Stimulated activated CD4-positive, alpha-beta T cell treated with anti-CD3 and anti-CD28 coated beads, Interleukin-15, amount 100 ng/mL, for 24 hours (primary cell): ENCODE measurements at places on chromosomes 5 and 9.

DNA sequence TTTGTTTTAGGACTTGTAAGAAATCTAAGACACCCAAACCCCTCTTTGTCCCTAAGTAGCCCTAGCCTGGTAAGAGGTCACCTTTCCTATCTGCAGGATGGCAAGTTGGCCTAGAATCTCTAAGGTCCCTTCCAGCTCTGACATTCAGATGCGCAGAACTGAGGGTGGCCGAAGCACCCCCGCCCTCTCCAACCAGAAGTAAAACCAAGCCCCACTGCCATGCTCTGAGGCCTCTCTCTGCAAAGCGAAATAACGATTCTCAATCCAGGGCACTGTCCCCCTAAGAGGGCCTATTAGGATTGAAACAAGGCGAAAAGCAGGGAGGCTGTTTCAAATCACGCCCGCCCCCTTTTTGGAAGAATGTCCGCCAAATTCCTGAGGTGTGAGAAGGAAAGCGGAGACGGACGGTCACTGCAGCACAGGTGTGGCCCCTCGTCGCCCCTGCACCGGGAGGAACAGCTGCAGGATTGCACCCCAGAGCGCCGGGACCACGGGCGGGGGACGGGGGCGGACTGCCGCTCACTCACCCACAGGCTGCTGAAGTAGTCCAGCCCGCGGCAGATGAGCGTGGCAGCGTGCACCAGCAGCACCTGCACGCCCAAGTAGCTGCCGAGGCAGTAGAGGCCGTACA lies 824 bp downstream of the TMEM245 start:
- no peak for DNase-seq

DNA sequence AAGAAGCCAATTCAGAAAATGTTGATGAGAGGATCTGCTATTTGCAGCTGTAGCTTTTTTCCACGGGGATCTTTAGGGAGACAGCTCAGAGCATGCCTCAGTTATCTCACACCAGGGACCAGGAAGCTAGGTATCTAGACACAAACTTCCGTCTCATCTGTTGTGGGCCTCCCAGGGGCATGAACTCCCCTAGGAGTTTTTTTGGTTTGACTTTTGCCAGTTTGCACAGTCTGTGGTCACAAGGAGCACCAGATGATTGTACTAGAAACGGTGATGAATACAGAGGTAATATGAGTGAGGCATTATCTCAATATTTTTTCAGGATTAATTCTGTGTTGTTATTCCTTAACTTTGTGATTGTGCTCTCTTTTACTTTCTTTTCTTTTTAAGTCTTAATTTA lies 533.2 kb upstream of the SEMA6A start:
- no peak for DNase-seq

- DNase-seq = no peak
These were observed 20.9 kb downstream of the KLHL3 start for GRCh38 chr5:137714946-137715345.

DNA sequence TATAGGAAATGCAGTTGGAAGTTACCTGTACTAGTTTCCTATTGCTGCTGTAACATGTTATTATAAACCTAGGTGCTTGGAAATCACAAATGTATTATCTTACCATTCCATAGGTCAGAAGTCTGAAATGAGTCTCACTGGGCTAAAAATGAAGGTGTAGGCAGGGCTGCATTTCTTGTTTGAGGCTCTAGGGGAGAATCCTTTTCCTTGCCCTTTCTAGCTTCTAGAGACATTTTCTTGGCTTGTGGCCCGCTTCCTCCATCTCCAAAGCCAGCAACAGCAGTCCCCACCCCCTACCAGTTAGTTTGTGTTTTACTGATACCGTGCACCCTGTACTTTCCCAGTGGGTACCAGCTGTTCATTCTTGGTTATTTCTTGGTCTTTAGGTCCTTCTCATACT lies 153.3 kb downstream of the SLF1 start:
- DNase-seq = no peak

DNA sequence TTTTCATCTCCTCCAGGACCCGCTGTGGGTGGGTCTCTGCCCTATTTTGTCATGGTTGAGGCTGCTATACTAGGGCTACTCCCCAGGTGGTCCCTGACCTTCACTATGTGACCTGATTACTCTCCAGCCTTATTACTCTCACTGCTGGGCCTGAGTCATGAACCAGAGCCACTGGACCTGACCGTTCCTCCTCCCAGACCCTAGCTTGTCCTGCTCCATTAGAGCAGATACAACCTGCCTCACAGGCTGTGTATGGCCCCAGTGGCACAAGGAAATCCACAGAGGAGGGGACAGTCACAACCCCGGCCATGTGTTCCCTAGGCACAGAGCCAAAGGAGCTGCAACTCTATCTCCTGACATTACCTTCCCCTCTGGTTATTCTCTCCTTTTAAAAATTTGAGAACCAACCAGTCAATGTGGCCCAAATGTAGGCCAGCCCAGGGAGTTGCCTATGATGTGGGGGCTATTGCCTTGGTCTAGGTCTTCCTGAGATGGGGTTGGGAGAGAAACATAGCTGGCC lies 96.0 kb upstream of the FSTL4 start:
- no peak for DNase-seq

- no peak for DNase-seq
These were observed 49.6 kb downstream of the EPB41L4B start for GRCh38 chr9:109270971-109271925.

DNA sequence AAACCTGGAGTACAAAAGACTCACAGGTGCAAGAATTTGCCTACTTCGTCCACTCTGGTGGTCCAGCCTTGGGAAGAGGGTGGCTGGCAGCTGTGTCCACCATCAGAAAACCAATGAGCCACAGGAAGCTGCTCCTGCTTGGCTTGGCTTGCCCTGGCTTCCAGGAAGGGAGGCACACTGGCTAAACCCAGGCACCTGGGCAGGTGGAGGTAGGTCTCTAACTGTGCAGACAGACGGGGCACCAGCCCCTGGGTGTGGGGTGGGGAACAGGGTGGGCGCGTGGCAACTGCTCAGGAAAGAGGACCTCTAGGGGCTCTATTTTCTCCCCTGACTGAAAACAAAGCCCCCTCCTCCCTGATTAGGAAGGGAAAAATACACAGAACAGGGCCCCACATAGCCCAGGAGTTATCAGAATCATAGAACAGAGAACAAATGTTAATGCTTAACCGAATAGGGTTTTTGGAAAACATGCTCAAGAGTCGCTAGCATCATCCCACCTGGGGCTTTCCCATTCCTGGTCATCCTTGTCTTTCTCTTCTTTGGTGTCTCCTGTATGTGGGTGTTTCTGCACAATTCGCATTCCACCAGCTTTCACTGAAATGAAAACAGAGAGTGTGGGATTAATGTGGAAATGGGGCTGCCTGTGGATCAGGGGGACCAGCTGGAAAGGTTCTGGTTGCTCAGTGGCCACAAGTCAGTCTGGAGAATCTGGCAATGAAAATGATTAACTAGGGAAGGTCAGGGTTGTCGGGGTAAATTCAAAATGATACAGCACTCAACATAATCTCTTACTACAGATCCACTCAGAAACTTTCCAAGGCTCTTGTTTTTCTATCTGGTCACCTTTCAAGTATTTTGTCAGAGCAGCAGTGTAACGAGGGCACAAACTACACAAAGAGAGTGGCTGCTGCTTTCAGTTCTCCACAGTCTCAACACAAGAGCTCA lies 13.1 kb downstream of the DAP start:
- no peak for DNase-seq

DNA sequence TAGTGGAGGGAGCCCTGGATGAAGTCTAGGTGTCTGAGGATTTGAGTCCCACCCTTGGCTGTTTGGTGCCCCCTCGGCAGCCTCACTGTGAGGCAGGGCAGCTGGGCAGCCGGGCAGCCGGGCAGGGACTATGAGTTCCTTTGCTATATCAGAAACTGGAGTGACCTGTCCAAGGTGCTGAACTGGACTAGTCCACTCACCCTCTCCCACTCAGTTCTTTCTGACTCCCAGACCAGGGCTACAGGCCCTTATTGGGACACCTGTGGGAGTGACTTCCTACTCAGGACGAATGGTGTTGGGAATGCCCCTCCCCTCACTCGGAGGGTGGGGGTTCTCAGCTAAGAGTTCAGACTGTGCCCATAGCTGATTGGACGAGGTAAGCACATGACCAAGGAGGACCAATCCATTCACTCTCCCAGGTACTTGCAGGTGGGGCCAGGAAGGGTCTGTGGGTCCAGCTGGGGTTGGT lies 34.1 kb upstream of the RAPGEF1 start:
- DNase-seq = peak; percentile 37

DNA sequence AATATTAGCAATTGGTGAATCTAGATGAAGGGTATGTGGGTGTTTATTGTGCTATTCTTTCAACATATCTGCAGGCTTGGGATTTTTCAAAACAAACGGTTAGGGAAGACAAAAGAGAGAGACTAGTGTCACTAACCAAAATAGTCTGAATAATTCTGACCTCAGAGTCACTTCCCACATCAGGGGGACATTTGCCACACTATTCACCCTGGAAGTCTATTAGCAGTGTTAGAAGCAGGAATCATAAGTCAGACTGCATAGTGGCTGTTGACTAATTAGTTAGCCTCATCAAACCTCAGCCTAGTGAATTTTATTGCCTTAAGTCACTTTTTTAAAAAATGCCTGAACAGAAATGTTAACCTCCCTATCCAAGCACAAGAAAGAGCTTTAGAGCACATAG lies 169.2 kb upstream of the RGMB start:
- DNase-seq = no peak

DNA sequence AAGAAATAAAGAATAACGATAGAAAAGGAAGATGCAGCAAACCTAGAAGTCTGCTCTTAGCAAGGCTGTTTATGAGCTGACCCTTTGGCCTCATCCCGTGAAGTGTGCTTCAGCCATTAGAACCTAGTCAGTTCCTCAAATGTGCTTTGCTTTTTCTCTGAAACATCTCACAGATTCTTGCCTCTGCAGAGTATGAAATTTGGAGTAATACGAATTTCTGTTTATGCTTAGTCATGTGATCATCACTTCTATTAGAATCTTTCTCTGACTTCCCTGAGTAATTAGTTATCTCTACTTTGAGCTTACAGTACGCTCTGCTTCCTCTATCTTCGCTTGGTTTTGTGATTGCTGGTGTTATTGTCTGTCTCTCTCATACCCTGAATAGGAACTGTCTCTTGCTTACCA lies 11.3 kb downstream of the CYSTM1 start:
- no peak for DNase-seq

DNA sequence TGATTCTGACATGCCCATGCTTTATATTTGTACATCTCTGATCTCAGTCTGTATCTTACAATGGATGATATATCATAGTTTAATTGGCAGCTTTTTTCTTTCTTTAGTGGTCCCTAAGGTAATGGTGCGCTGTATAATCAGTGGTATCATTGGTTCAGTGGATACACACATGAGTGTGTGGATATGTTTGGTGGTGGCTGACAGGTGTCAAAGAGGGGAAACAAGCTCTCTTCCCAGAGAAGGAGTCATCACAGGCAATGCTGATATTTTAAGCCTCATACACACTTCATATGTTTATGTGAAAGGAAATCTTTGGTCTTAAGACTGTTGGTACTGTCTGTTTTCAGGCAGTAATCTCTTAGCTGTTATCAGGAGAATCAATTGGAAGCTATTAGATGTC lies 52.1 kb upstream of the KIAA1958 start:
- no peak for DNase-seq

DNA sequence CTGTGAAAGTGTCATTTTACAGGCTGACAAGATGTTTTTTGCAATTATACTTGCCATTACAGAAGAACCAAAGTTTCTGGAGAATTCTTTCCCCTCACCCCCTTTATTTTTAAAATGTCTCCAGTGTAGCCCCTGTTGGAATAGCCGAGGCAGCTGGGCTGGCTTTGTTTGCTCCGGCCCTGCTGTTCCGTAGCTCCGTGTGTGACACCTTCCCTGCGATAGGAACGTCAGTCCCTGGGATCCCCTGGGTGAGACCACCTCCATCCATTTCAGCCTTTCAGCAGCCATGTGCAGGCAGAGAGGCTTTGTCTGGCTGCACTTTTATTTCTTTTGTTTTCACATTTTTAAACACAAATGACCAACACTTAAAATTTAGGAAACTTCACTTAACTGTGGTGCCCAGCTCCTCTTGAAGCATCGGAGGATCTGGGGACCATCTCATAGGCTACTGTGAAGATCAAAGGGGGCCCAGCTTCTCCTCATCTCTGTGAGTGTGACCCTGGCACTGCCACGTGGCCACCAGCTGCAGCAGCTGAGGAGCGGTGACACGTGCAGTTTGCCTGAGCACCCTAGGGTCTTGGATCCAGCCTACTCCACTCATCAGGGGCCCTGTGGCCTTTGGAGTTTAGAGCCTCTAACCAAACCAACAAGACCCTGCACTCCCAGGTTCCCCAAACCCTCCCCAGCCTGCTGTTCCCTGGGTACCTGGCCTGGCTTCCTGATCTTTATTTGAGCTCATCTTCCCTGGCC lies 125.7 kb upstream of the RAPGEF1 start:
- no peak for DNase-seq

DNA sequence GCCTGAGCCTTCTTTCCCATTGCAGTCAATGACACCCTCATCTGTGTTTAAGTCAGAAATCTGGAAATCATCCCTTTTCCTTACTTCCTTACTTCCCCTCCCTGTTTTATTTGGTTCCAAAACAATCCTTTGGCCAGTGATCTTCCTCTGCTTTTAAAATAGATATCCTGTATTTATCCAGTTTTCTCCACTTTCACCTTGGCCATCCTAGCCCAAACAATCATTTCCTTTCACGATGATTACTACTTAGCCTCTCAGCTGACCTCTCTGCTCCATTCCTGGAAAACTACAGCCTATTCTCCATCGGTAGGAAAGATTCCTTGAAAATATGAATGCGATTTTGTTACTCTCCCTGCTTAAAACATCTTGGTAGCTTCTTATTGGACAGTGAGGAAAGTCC lies 565.4 kb downstream of the TLR4 start:
- no peak for DNase-seq

- DNase-seq = no peak
These were observed 55.8 kb upstream of the ZFAND5 start for GRCh38 chr9:72420783-72421182.
